ENCODE measurements at places on chromosomes 6 and 20.
A peak's percentile ranks its signal among the peaks of the same experiment; 100 is the strongest.

DNA sequence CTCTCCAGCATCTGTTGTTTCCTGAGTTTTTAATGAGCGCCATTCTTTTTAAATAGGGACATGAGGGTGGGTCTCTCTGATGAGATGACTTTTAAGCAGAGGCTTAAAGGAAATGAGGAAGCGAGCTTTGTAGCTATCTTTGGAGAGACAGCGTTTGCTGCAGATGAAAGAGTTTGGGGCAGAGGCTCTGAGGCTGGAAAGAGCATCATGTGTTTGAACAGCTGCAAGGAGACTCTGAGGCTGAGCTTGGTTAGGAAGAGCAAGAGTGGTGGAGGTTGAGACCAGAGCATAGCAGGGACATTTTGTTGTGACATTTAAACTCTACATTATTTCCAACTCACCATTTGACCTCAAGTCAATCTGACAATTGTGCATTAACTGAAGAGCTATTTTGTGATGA lies 38.3 kb upstream of the TMX4 start:
- no peak for DNase-seq

DNA sequence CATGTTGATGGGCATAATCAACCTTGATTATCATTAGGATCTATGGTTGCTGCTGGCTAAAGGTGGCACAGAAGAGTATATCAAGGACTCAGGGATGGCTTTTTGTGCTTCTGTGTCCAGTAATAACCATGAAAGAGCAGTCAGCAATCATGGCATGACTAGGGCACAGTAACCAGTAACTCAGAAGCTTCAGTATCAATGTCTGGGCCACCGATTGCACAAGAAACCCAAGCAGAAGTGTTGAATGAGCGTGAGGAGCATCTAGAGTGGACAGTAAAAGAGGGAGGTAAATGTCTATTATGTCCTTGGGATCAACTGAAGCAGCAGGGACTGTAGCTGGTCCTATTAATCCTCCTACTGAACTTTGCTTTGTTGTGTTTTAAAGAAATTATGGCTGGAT lies 81.5 kb upstream of the F13A1 start:
- no peak for DNase-seq

DNA sequence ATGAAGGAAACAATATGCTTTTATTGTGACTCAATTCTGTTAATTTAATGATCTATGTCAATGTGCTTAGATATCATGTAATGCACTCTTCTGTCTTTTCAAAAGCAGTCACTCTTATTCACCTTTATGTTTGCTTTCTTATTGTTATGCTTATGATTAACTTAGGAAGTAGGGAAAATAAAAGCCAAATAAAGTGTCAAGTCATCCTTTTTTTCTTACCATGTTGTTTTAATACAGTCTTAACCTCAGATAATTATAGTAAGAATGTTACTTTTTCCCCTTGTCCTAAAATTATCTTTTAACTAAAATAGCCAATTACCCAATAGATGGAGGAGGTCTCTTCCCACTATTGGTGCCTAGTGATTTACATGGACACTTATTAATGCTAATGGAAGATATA lies 72.6 kb downstream of the TFAP2B start:
- DNase-seq, result no peak

- DNase-seq, result no peak
These were observed 782 bp upstream of the PCMTD2 start for GRCh38 chr20:64254571-64255360.

DNA sequence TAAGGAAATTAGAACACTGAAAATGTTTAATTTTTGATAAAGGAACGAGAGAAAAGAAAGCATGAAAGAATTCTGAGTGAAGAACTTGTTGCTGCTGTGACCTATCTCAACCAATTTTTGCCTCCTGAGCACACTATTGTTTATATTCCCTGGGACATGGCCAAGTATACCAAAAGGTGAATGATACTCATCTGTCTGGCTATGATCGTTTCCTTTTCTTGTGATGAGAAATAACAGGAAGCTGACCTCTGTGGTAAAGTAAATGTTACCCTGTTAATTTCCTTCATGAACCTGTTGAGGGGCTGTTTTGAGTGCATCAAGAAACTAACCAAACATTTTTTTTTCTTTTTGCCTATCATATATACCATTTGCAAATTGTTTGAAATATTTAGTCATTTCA lies 69.1 kb downstream of the FIG4 start:
- DNase-seq, result no peak

DNA sequence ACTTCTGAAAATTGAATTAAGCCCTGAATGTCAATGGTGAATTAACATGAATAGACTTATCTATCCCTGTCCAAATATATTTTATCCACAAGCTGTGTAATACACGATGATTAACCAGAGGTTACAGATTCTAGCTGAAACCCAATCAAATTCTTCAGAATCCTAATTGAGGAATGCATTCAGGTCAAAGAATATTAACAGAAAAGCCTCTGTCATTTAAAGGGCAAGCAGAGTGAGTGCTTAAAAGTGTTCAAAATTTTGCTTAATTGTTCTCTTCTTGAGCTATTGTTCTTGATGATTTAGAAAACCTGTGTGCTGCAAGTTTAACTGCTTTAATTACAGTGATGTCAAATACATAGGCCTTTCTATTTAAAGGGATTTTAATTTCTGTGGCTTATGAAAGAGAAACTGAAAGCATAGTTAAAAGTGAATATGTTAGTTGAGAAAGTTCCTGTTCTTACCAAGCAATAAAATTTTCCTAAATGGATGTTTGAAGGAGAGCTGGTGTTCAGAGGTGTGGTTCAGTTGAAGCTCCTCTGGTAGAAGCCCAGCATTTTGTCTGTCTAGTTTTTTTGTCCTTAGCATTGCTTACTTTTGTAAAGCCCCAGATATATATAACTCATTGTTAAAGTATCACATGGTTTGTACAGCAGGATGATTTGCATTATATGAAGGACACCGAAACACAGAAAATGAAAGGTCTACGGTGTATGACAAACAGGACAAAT lies 466.3 kb upstream of the PLCB4 start:
- no peak for DNase-seq

- DNase-seq, result peak; percentile 44
These were observed 1.5 kb upstream of the STX16 start for GRCh38 chr20:58649288-58650180.

DNA sequence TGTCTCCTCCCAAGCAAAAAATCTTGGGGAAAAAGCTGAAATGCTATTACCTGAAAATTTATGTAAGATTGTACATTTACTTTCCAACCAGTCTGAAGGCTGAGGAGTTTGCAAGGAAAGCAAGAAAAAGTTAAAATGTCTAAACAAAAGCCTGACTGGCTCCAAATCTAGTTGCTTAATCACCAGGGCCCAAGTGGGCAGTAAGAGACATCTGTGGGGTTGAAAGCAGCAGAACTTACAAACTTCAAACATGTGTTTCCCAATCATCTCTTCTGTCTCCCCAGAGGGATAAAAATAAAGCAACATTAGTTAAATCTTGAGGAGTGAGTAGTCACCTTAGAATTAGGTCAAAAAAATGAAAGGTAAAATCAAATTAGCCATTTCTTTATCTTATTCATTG lies 98.6 kb downstream of the OGFRL1 start:
- DNase-seq, result no peak

DNA sequence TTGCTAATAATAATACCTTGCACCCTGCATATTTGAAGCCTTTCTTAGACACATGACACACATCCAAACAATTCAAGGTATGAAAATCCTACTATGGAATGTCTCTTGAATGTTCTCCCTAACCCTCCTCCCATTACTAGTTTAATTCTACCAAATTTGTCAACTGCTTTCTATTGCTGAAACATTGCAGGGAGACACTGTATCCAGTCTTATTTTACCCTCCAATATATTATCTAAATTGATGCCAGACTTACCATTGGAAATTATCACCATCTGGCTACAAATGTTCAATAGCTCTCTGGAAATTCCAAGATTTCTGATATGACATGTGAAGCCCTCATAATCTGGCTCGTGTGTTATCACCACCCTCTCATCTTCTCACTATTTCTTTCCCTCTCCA lies 1027.3 kb upstream of the CITED2 start:
- DNase-seq, result no peak

GRCh38 chr6:35043381-35044130 lies 97.6 kb downstream of the TCP11 start:
- no peak for DNase-seq

DNA sequence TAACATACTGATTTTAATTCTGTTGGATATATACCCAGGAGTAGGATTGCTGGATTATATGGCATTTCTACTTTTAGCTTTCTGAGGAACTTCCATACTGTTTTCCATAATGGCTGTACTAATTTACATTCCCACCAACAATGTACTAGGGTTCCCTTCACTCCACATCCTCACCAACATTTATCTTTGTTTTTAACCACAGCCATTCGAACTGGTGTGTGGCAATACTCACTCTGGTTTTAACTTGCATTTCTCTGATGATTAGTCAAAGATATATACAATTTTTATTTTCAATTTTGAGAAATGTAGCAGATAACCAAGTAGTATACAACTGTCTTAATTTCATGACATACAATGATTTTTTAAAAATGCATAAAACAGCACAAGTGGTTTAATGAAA lies 30.3 kb upstream of the ADGRG6 start:
- DNase-seq, result no peak

GRCh38 chr20:25360631-25361286 lies 29.9 kb downstream of the ABHD12 start:
- DNase-seq, result no peak

GRCh38 chr20:8155812-8156211 lies 23.7 kb downstream of the PLCB1 start:
- no peak for DNase-seq

GRCh38 chr20:17300113-17300512 lies 73.3 kb downstream of the PCSK2 start:
- DNase-seq, result no peak

All from activated CD8-positive, alpha-beta memory T cell treated with anti-CD3 and anti-CD28 coated beads, Interleukin-2, amount 50 U/mL, for 4 hours (primary cell).